IMR-90 (cell line): ENCODE measurements at places on chromosomes 6 and 20.

- DNase-seq: no peak
These were observed 55.8 kb downstream of the CEP43 start for GRCh38 chr6:167054987-167055386.

DNA sequence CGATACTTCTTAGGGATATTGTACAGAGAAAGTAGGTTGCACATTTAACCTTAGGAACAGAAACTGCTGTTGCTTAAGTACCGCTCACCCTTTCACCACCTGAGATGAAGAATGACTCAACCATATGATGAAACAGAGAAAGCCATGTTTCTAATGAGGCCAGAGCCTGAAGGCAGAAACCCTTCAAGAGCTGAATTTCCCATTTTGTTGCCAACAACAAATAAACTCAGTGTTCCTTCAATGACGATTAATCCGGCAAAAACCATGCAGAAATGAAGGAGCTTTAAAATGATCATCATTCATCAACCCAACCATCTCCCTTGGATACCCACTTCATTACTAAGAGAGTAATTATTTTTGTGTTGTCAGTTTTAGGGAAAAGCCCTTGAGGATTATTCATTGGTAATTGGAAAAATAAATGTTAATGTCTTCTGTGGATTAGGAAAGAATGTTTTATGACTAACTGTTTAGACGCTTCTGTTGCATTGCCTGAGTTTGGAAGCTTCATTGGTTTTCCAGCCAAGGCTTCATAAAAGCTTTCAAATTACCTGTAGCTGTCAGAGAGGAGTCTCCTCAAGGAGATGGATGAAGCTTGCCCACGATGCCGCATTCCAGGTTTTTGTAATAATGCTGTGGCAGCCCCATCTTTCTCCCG, 112.1 kb upstream of the IYD start:
- DNase-seq: peak; percentile 73

GRCh38 chr6:48176645-48177308, 65.8 kb upstream of the PTCHD4 start:
- DNase-seq: no peak

DNA sequence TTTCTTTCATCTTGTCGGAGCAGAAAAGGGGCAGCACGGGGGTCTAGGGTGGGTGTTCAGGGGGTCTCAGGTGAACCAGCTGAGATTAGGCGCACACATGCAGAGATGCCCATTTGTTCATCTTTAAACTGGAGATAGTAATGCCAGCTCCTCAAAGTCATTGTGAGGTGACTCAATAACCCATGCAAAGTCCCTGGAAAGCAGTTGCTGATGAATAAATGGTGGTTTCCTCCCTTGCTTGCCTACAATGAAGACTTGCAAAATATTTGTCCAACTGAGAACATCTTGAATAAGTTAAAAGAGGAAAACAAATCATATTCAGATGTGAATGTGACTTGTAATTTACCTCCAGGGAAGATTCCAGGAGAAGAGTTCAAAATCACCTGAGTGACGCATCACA, 206.9 kb downstream of the LY86 start:
- no peak for DNase-seq

GRCh38 chr6:30759575-30760239, 15.4 kb upstream of the IER3 start:
- DNase-seq: peak; percentile 98

DNA sequence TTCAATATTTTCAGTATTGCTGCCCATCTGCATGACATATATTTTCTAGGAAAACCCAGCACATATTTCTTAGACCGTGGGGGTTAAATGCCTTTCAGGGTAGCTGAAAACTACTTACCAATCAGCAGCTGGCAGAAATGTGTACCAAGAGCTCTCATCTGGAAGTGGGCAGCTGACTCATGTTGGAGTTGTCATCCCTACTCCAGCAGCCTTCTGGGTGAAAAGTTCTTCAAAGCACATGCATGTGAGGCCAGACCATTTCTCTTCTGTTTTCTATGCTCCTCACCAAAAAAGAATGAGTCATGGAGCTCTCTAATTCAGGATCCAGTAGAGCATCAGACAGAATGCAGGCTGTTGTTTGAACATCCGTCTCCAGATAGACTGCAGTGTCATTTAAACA, 135.5 kb downstream of the PAX1 start:
- no peak for DNase-seq

GRCh38 chr20:61780066-61780465, 285.6 kb downstream of the TAF4 start:
- no peak for DNase-seq

DNA sequence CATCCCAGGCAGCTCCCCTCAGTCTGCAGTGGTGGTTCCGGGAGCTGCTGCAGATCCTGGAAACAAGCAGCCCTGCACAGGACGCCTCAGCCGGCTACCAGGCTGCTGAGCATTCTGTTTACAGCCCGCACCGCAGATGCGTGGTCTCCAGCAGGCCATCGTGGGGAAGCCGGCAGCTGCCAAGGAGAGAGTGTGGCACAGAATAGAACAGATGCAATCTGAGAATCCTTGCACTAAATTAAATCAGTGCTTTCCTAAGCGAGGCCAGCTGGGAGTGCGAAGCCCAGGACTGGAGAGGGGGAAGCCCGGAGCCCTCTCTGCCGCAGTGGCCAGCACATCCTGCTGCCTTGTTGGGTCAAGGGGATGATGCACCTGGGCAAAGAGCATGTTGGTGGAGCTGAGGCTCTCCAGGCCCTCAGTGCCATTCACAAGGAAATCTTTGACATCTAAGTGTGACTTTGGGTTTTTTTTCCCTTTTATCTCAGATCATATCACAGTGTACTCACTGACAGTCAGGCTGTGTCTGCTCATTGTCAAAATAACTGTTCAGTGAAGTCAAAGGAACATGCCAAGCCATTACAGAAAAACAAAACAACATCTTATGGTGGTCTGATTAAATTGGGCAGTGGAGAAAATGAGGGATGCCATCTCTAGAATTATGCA, 118.1 kb downstream of the SYNDIG1 start:
- no peak for DNase-seq

GRCh38 chr6:53299331-53300005, 49.3 kb downstream of the ELOVL5 start:
- DNase-seq: no peak

DNA sequence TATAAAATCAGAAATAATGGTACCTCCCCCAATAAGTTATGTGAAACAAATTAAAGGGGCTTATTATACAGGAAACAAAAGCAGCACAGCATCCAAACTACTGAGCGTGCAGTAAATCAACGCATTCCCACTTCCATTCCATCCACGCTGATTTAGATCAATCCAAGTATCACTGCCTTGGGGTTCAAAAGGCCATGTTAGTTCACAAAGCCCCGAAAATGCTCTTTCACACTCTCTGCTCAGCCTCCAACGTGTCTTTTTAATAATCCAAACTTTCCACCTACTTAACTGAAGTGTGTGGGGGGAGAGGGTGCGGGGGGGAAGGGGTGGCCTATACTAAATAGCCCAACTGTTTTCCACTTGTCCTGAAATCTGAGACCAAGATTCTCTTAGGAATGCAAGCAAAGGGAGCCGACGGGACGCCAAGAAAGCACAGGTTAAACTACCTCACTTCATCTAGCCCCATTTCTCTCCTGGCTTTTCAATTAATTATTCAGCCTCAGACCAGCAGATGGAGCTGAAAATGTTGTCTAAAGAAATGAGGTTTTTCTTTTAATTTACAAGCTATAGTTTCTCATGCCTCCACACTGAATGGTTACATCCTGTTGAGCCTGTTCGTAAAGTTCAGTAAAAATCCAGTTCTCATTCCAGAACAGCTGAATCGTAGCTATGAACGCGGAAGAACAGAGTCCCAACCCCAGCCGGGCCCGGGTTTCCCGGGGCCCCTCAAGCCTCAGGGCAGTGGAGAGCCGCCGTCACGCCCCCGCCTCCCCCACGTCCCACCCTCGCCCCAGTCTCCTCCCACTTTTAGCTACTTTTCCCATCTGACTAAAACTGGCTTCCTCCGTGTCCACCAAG, 1.0 kb upstream of the NXT1 start:
- no peak for DNase-seq

GRCh38 chr6:32146287-32146686, 5.5 kb downstream of the PRRT1 start:
- DNase-seq: no peak

DNA sequence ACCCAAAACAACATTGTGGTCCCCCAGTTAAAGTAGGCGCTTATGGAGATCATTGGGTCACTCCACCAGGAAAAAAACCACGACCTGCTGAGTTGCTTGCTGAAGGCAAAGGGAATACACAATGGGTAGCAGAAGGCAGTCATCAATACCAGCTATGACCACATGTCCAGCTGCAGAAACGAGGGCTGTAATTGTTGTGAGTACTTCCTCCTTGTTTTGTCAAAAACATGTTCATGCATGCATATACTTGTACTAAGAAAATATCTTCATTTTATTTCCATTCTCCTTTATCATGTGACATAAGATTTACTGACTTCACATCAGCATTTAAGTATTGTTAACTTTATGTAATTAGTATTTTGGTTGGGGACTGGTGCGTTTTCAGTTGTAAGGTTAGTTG, 16.9 kb downstream of the SERINC1 start:
- no peak for DNase-seq

- no peak for DNase-seq
These were observed 85.3 kb downstream of the CD164 start for GRCh38 chr6:109296971-109297372.

DNA sequence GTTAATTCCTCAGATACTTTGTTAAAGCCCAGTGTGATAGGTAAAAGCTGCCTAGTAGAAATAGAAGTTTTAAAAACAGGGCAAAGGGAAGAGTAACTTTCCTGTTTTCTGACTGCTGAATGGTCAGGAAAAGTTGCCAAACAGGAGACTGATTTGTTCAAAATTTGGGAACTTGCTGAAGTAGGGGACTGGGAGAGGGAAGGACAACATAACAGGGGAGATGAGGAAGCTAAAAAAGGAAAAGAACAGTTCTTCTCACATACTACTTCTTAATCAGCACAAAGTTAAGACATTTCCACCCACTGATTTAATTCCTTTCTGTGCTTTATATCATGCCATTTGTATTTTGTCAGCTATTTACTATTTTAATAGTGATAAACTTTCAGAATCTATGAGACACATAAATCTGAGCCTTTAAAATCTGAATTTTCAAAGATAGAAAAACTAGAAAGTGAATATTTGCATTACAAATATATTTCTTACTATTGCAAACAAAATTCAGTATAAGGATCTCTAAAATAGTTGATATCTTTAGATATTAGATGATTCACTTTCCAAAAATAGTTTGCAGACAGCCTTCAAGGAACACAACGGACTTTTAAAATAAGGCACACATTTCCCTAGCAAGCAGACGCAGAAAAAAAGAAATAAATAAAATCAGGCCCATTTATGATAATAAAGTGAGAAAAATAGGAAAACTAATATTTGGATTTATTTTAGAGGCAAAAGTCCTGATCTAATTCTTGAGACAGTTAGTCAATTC, 36.9 kb upstream of the SLC16A10 start:
- no peak for DNase-seq

DNA sequence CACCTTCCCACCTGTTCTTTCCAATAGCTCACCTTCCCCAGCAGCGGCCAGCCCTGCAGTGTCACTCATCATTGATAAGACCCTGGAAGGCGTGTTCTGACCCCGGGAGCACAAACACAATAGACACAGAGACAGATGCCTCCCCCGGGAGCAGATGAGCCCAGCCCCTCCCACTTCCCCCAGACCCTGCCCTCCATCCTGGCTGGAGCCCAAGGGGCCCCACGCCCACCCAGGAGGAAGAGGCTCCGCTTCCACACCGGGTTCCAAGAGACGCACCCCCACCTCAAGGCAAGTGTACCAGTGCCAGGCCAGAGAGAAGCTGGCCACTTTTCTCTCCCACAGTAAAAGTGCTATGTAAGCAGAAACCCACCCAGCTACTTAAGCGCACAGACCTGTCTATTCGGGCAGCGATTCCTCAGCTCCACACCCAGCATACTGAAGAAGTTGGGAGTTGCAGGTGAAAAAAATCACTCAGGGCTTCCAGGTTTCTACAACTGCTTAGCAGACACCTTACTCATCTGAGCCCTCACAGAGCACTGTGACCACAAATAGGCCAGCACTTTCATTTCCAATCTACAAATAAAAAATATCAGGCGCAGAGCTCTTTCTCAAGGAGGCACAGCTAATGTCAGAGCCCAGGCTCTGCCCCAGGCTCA, 93.4 kb upstream of the NXT1 start:
- peak; percentile 27 for DNase-seq

GRCh38 chr6:145283856-145284255, 451.5 kb downstream of the EPM2A start:
- no peak for DNase-seq

DNA sequence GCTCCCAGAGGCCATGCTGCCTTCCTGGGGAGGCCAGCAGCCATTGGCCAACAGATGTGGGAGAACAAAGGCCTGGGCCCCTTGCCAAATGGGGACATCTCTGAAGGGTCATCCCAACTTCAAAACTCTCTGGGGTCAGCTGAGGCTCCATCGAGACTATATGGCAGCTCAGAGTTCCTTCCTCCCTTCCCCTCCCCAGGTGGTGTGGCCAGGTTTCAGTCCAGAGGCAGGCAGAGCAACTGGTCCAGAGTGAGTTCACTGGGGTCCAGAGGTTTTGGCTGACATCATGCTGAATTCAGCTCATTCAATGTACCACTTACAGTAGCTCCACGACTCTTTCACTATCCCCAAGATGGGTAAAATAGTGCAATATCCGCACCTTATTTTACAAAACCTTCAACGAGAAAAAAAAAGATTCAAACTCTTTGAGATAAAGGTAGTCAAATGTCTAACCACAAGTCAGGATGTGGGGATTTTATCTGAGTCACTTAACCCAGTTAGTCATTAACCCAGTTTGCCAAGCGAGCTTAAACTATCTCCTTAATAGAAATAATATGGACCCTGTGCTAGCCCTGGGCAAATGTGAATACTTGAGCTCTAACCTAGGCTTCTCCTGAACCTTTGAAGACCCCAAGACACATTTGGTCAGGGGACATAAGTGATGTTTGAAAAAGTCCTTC, 108.4 kb upstream of the PLEKHG1 start:
- no peak for DNase-seq

DNA sequence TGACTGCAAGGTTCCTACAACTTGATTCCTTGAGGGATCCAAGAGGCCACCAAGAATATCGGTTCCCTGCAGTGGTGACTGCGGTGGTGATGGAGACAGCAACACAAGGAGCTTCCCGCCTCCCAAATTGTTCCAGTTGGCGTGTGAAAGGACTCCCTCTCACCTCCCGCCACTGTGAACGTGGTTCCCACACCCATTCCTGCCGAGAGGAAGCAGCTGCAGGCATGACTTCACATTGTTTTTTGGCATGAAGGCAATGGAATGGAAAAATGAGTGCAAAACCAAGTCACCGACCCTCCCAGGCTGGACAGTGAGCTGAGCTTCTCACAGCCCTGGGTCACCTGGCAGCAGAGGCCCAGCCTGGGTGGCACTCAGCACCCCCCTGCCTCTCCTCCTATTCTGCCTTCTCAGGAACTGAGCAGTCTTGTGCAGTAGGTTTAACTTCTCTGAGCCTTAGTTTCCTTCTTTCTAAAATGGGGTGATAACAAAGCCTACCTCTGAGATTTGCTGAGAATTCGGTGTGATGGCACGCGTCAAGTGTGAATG, 75.0 kb downstream of the CNKSR3 start:
- no peak for DNase-seq

DNA sequence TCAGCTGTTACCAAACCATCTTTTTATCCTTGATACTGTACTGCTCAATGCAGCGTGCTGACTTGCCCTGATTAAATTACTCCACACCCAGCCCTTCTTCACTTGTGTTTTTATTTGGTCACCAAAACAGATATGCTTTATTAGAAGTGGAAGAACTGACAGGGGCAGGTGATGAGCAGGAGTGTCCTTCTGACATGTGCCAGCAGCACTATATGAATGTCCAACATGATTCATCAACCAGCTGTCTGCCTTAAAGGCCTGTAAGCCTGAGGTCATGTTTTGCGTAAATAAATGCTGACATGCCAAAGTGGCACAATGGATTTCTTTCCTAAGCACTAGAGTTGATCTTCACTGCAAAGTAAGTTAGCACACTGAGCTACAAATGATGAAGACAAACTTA, 15.4 kb downstream of the POPDC3 start:
- peak; percentile 53 for DNase-seq
